AG08396 (cell line): ENCODE measurements at places on chromosomes 11 and 22.
A peak's percentile ranks its signal among the peaks of the same experiment; 100 is the strongest.

GRCh38 chr22:23547818-23548500 lies 32.1 kb downstream of the IGLL1 start:
- no peak for DNase-seq

GRCh38 chr11:71215425-71215965 lies 36.9 kb downstream of the SHANK2 start:
- no peak for DNase-seq

GRCh38 chr11:73406131-73406530 lies 29.9 kb downstream of the RELT start:
- no peak for DNase-seq

GRCh38 chr11:96242191-96242847 lies 100.7 kb downstream of the MAML2 start:
- DNase-seq, result no peak

DNA sequence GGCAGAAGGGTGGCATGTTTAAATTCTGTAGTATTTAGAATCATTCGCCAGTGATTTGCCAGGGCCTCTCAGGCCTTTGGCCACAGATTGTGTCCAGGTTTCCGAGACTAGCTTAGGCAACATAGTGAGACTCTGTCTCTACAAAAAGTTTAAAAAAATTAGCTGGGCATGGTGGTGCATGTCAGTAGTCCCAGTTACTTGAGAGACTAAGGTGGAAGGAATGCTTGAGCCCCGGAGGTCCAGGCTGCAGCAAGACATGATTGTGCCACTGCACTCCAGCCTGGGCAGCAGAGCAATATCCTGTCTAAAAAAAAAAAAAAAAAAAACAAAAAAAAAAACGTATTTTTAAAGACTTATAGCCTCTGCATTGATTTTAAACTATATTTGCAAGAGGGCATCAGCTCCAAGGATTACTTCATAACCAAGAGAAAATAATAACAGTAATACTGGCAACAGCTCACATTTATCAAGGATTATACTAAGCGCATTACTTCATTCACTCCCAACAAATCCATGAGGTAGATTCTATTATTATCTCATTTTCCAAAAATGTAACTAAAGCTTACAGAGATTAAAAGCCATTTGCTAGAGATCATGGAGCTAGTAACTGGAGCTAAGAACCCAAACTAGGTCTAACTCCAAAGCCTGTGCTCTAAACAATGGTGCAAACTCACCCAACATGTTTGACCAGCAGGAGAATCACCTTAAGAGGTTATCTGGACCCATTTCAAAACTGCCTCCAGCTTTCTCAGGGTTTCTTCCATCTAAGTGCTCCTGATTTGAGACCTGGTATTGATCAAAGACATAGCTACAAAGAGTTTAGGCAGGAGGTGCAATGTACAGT lies 32.6 kb upstream of the SLC6A5 start:
- no peak for DNase-seq

DNA sequence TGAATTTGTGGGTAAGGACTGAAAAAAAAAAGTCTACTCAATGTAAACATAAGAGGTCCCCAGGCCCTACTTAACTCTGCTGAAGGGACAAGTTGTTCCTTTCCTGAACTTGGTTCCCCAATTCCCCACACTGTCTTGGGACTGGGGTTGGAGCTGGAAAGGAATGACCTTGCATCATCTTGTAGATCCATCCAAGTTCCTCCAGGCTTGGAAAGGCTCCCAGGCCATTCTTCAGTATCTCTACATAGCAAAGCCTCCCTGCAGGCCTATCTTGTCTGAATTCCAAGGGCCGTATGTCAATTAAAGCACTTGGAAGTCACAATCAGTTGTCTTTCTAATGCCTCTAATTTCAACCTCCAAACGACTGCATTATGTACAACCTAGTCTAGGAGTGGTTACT lies 361.2 kb downstream of the TMEM135 start:
- DNase-seq, result no peak

GRCh38 chr11:76859708-76860227 lies 950 bp upstream of the ACER3 start:
- no peak for DNase-seq

DNA sequence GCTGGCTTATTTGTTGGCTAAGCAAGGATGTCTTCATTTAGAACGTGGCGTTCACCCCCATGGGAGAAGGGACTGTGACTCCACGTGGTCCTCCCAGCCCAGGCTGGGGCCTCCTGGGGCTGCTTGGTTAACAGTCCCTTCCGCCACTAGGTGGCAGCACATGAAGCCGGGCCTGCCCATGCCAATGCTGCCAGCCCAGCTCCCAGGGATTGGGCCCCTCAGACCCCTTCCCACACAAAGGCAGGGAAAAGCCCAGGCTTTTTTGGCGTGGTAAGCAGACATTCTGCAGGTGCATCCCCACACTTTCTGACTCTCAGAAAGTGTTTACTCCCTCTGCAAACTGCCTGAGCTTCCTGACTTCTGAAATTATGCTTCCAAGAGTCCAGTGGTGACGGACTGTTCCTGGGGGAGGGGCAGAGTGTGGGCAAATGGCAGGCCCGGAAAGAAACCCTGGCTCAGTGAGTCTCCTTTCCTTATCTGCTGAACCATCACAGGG lies 3.1 kb downstream of the CBX6 start:
- DNase-seq, result peak; percentile 90

DNA sequence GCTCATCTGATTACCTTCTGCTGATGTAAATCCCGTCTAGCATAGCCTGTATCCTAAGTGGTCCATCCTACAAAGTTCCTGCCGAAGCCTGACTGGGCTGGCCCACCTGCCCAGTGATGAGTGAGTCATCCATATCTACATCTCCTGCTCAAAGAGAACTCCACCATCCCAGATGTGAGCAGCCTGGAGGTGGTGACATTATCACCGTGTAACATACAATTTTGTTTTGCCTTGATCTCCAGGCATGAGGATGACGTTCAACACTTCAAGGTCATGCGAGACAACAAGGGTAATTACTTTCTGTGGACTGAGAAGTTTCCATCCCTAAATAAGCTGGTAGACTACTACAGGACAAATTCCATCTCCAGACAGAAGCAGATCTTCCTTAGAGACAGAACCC lies 5.6 kb downstream of the TMA7B start:
- no peak for DNase-seq

DNA sequence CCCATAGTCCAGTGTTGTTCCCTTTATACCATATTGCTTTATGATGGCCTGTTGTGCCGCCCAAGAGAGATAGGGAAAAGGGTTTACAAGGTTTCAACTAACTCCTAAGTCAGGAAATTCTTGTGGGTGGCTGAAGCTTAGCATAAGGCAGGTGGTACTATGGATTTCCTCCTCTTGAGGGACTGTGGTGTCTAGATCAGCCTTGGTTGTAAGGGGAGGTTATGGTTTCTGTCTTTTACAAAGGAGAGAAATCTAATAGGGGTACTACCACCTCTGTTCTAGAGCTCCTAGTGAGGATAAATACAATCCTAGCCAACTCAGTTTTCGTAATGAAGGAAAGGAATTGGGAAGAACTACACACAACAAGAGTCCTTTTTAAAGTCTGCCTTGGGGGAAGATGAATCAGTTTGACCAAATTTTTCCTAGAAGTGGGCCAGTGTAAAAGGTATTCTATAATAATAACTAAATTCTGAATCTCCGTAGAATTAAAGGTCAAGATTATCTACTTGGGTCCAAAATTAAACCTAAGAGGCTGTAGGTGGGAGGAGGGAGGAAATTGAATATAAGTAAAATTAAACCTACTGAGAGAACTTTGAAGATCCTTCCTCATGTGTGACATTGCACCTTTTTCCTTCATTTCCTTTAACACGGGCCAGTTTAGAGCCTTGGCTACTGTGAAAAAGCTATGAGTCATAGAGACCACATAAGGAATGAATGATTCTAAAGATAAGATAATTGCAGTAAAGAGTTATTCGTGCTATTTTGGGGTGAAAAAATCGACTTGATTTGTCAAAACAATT lies 17.2 kb downstream of the DLAT start:
- DNase-seq, result no peak
